ENCODE measurements at places on chromosomes 5 and 9. TPM values are rescaled to one million over a fixed set of nuclear protein-coding genes. Genes with fewer than 3 reads are reported as not detected.

The FABP6 gene
- not detected for total RNA-seq

The IL7R gene
- total RNA-seq, result 383 TPM

The CD274 gene
- 10.7 TPM for total RNA-seq

The LVRN gene
- not detected for total RNA-seq

The PCDHGA11 gene
- 0.05 TPM for total RNA-seq

The PCDHGA9 gene
- 0.08 TPM for total RNA-seq

The TMOD1 gene
- total RNA-seq, result 0.66 TPM

The WWC1 gene
- 0.63 TPM for total RNA-seq

The NRG2 gene
- total RNA-seq, result not detected

The BAAT gene
- total RNA-seq, result not detected

All from activated naive CD4-positive, alpha-beta T cell treated with anti-CD3 and anti-CD28 coated beads, Interleukin-2, amount 10 ng/mL, durations not matched to agents 5 hours and 36 hours (primary cell).